Panc1 (cell line): ENCODE measurements at places on chromosomes 6 and 20. TPM values are rescaled to one million over a fixed set of nuclear protein-coding genes. Genes with fewer than 3 reads are reported as not detected.

VSX1 gene
- 0.21 TPM for total RNA-seq

CST7 gene
- total RNA-seq: not detected

EPB41L1 gene
- 8.6 TPM for total RNA-seq

RFX6 gene
- total RNA-seq: not detected

TSPO2 gene
- not detected for total RNA-seq

GJA10 gene
- total RNA-seq: not detected

ZNF831 gene
- 0.03 TPM for total RNA-seq

SLC16A10 gene
- total RNA-seq: 0.18 TPM
